Hematopoietic multipotent progenitor cell treated with erythropoietin and hydrocortisone succinate and interleukin-3 and kit ligand, for 15 days (in vitro differentiated cells): ENCODE measurements at places on chromosomes 11 and 22.
A peak's percentile ranks its signal among the peaks of the same experiment; 100 is the strongest.

- no peak for DNase-seq
Measured at GRCh38 chr11:9827708-9828107, 163.8 kb downstream of the SWAP70 start.

DNA sequence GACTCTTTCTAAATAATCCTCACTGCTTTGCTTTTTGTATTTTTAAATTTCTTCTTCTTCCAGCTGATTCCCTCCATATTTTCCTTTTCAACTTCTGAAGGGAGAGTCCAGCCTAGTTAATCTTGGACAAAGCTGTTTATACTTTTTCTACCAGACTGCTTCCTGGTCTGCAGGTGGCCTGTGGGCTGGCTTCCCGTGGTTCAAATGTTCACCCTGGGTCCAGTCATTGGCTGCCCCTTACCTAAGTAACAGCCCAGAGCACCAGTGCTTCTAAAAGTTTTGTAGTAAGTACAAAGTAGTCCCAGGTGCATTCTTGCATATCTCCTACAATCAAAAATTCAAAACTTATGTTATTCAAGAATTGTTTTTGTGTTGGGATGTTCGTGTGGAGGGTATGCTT lies 19.1 kb downstream of the ZNF143 start:
- DNase-seq = no peak

DNA sequence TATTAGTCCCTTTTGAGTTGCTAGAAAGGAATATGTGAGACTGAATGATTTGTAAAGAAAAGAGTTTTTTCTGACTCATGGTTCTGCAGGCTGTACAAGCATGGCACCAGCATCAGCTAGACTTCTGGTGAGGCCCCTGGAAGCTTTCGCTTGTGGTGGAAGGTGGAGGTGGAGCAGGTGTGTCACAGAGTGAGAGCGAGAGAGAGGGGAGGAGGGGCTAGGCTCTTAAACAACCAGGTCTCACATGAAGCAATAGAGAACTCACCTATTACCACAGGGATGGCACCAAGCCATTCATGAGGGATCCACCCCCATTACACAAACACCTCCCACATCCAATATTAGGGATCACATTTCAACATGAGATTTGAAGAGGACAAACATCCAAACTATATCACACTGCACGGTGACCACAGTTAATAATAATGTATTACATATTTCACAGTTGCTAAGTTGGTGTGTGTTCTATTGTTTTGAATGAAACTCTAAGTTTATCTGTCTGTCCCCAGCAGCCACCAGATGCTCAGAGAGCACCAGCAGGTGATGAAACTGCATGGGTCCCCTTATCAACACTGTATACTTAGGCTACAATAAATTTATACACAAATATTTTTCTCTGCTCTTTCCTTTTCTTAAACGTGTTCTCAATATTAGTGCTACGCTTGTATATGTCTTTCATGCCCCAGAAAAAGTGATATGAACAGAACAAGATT lies 14.1 kb downstream of the ZFP91 start:
- no peak for DNase-seq

DNA sequence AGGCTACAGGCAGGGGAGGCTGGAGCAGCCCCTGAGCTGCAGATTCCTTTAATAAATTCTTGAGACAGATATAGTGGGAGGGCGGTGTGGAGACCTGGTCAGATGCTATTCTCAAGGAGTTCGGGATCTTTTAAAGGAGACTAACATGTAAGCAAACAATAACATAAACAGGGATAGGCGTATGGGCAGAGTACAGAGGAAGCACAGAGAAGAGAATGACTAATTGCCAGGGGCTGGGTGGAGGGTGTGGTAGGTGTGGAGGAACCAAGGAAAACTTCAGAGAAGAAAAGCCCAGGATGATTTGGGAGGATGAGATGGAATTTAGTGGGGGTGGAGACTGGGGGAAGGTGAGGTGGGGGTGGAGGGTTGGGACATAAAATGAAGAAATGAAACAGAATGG lies 9.7 kb upstream of the HEPHL1 start:
- DNase-seq = no peak

GRCh38 chr11:125451400-125452124 lies 44.5 kb downstream of the FEZ1 start:
- DNase-seq = no peak

DNA sequence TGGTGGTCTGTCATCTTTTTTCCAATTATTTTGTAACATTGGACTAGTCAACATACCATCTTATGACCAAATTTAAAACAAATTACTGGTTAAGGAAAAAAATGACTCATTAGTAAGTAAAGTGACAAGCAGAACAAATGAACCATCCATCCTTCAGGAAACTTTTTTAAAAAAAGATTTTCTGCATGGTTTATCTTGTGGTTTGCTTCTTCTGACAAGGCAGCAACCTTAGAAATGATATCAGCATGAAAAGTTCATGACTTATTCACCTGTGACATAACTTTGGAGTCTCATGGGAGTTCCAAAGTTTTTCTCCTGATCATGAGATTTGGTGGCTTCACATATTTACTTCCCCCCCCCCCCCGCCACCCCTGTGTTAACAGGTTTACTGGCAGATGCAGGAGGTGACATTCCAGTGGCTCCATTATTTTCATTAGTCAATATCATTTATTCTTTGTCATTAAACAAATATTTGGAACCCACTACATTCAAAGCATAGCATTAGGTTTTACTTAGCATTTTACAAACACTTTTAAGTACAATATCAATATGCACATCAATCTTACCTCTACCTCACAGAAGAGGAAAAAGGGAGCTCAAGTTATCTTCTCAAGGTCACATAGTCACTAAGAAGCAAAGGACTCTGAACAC lies 40.7 kb downstream of the DCUN1D5 start:
- DNase-seq = no peak

- peak; percentile 88 for DNase-seq
Measured at GRCh38 chr22:39946503-39947219, 13.5 kb upstream of the TMA7B start.

- DNase-seq = no peak
Measured at GRCh38 chr11:76781807-76782530, 1.2 kb upstream of the TSKU start.

DNA sequence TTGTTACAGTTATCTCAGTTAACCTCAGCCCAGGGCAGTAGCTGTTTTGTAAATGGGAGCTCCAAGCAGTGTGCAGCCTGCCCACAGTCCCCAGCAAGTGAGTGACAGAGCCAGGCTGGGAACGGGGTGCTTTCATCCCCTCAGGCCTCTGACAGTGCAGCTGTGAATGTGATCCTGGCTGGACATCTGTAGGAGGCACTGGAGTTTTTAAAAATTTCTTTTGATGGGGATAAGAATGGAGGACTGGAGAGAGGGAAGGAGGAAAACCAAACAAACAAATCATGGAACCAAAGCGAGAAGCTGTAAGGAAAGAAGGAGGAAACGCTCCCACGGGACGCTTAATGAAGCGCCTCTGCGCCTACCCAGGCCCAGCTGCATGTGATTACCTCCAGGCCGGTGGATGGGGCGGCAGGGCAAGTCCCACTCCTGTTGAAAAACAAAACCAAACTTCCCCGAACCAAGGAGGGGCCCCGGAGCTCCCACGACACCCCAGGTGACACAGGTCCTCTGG lies 40.6 kb downstream of the SCUBE1 start:
- DNase-seq = no peak

DNA sequence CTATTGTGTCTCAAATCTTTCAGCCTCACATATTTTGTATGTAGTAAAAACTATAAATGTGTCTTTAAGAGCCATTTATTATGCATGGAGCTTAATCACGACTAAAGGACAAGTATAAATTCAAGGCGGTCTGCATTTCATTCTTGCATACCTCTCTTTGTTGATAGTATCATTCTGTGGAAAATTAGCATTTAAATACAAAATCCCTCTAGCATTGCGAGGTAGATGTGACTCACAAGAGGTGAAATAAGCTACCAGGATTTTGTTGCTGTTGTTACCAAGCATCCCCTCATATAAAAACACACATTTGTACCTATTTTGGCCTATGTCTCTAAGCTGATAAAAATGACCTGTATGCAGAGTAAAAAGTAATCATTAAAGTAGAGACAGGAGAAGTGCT lies 537.4 kb upstream of the LUZP2 start:
- DNase-seq = no peak

DNA sequence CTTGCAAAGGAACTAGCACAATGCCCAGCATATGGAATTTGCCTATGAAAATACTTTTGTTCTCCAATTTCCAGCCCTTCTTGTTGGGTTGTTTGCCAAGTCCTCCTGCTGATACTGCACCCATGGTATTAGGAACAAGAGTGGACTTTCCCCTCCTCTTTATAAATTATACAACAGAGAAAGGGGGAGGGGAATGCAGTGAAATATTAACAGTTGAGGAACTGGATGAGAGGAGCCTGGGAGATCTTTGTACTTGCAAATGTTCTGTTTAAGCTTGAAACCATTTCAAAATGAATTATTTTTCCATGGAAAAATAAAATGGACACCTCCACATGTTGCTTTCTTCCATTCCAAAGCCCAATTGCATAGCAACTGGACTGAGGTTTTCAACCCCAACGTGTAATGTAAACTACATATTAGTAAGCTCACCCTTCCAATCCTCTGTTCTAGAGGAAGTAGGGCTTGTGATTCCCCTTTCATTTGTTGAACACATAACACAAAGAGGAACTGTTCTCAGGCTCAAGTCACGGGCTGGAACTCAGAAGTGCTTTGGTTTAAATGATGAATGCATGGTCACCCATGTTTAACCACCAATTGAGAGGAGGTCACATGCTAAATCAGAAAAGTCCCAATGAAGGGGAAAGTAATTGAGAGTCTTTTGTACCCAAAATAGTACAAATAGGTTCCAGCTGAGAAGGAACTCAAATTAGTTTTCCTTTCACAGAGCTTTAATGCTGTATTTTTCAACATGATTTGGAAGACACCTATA lies 66.2 kb upstream of the ZC3H12C start:
- DNase-seq = no peak

- no peak for DNase-seq
Measured at GRCh38 chr11:125952973-125953372, 7.1 kb downstream of the VSIG10L2 start.

GRCh38 chr11:45592636-45593035 lies 72.8 kb downstream of the CHST1 start:
- DNase-seq = no peak

GRCh38 chr11:130428316-130429119 lies at the start of gene ADAMTS8:
ADAMTS8 (minus strand) TSS chr11:130428609; CDS start chr11:130428286, 323 bp downstream.
- no peak for DNase-seq

DNA sequence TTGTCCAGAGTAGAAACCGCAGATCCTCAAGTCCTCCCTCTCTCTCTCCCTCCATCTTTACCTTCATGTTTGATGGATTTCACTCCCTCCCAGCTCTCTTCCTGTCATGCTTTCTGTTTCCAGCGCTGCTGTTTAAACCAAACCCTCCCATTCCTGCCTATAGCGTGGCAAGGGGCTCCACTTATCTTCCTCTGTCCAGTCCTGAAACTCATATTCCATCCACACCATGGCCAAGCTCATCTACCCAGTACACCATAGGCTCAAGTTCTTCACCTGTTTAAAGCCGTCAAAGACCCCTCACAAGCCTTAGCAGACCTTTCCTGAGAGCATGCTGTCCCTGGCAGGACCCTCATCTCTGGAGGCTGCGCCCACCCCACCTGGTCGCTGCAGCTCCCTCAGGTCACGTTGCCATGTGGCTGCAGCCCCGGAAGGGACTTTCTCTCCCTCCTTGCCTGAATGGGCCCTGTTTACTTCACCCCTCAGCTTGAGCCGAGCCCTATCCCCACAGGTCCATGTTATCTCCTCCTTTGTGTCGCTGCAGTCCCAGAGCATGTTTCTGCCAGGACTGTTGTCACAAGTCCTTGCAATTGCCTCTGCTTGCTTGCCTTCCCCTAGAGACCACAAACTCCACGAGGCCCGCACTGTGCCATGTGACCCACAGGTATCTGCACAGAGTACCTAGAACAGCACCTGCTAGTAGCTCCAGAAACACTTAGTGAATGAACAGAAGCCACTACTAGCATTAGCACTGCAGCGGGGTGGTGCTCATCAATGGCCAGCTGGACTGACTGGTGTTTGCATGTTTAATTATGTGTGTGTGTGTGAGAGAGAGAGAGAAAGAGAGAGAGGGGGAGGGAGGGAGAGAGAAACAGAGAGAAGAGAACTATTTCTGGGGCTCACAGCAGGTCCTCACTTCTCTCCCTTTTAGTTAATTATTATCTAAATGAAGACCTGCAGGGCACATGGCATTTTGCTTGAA lies 149.4 kb upstream of the SNX19 start:
- no peak for DNase-seq

DNA sequence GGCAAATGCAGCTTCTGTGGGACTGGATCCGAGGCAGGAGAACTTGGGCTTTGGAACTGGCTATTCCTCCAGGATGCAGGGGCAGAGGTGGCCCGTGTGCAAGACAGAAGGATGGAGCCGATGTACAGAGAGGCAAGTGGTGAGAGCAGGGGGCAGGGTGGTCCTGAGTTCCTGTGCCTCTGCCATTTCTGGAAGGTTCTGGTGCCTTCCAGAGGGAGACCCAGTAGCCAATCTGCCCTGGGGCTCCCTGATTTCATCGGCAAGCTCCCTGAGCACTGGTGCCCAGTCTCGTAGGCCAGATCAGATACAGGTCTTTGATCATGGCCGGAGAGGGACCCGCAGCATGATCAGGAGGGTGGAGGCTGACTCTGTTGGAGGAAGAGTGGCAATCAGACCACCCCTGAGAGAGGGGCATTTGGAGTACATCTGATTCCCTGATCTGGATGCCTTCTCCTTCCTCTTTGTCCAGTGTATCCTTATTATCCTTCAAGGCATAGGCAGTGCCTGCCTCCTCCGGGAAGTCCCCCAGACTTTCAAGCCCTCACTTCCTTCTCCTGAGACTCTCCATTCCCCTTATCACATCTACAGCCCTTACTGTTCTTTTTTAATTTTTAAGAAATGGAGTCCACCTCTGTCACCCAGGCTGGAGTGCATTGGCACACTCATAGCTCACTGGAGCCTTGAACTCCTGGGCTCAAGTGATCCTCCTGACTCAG lies 9.7 kb downstream of the MRGPRD start:
- no peak for DNase-seq

DNA sequence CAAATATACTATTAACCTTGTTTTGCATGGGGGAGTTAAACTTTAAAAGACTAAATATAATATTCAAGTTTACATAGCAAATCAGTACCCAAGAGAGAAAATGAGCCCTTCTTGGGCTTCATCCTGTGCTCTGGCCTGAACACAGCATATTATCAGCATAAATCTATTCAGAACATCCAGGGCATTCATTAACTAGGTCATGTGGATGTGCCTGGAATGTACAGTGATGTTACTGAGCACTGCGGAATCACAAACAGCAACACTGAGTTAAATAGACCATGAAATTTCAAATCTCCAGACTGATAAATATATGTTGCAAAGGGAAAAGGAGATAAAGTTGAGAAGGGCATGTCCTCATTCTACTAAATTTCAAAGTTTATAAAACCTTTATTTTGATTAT lies 426.4 kb downstream of the AASDHPPT start:
- DNase-seq = no peak

GRCh38 chr11:129611661-129612446 lies 203.8 kb upstream of the TMEM45B start:
- DNase-seq = no peak

DNA sequence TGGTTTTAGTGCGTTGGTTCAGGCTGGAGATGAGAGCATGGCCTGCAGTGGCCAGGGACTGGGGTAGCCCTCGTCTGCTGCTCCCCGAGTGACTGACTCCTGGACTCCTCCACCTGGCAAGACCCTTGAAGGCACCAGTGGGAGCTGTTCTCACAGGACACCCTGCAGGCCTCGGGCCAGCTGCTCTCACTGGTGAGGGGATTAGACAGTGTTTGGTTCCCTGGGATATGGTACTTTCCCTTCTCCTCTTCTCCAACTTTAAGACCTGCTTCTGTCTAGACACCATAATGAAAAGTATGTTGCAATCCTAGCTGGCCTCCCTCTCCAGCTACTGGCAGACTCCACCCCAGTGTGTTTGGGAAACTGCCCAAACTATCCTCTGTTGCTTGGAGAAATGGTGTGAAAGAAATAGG lies 168.8 kb upstream of the CADM1 start:
- no peak for DNase-seq
